ENCODE measurements at places on chromosomes 11 and 22. TPM values are rescaled to one million over a fixed set of nuclear protein-coding genes. Genes with fewer than 3 reads are reported as not detected.

Gene ZNHIT2
- total RNA-seq = 16.4 TPM

Gene MAJIN
- not detected for total RNA-seq

Gene MMP10
- total RNA-seq = not detected

Gene GUCY1A2
- 2.4 TPM for total RNA-seq

Measured in lower leg skin (tissue), 4 donors.